ENCODE measurements at places on chromosomes 16 and 17. TPM values are rescaled to one million over a fixed set of nuclear protein-coding genes. Genes with fewer than 3 reads are reported as not detected.

ACTG1 gene
- 342 TPM for total RNA-seq

TOM1L1 gene
- 9.0 TPM for total RNA-seq

FBF1 gene
- 2.8 TPM for total RNA-seq

CCL4 gene
- total RNA-seq: 0.91 TPM

PRAC2 gene
- total RNA-seq: not detected

WDR81 gene
- 9.3 TPM for total RNA-seq

- DNase-seq: no peak
These were observed 62.6 kb downstream of the BANP start for GRCh38 chr16:88013766-88014251.

DNA sequence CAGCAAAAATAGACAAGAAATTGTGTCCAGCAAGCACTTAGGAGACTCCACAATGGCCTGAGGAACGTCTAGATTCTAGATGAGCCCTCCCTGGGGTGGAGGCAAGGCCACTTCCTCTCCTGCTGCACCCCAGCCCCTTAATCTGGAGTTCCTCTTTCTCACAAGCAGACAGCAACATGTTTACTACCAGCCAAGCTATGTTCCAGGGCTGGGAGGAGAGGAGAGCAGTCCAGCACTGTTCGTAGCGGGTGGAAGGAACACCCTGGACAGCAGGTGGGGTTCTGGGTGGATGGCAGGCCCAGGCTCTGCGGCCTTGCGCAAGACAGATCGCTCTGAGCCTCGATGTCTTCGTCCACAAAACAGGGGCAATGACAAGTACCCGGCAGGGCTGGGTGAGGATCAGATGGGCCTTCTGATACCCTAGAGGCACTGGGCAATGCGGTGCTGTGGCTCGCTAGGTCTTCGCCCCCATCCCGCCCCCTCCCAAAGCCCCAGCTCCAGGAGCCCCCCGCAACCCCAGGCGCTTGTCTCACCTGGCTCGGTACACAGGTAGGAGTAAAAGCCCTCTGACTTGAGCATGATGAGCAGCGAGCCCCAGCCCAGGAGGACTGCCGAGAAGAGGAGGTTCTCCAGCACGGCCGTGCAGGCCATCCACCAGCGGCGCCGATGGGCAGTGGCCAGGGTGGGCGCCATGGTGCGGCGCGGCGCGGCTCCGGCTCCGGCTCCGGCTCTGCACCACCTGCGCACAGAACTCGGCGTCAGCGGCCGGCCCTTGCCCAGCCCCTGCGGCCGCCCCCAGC, 1.3 kb downstream of the SLC43A2 start:
- no peak for DNase-seq

DNA sequence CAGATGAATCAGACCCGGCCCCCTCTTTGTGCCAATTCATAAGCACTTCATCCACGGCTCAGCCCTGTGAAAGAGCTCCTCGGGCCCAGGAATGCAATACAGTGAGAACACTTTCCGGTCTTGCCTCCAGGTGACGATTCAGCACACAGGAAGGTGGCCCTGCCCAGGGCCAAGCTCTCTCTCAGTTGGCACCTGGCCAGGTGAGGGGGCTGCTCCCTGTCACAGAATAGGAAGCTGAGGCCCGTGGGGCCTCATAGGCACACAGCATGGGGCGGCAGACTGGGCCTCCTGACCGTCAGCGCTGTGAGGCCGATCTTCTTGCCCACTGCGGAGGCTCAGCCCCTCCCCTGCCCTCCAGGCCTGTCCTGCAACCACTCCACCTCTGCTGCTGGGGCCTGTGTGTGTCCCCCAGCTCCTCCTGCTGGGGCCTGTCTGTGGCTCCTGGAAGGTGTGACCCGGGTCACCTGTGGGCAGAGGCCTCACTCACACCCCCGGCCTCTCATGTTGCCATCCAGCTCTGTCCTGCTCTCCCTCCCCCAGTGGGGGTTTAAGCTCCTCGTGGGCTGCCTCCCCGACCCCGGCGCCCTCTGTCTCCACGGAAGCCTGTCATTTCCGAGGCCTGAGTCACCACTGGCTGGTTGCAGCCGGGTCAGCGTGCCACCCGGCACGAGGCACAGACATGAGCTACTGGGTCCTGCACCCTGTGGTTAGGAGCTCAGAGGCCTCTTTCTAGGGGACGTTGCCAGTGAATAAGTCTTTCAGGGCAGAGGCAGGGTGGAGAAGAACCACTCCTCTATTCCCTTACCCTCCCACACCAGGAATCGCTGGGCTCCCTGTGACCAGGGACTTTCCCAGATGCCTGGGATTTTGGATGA, 114.4 kb downstream of the SEC14L1 start:
- DNase-seq: no peak

GRCh38 chr16:11474617-11475291, 112.0 kb downstream of the LITAF start:
- DNase-seq: no peak

DNA sequence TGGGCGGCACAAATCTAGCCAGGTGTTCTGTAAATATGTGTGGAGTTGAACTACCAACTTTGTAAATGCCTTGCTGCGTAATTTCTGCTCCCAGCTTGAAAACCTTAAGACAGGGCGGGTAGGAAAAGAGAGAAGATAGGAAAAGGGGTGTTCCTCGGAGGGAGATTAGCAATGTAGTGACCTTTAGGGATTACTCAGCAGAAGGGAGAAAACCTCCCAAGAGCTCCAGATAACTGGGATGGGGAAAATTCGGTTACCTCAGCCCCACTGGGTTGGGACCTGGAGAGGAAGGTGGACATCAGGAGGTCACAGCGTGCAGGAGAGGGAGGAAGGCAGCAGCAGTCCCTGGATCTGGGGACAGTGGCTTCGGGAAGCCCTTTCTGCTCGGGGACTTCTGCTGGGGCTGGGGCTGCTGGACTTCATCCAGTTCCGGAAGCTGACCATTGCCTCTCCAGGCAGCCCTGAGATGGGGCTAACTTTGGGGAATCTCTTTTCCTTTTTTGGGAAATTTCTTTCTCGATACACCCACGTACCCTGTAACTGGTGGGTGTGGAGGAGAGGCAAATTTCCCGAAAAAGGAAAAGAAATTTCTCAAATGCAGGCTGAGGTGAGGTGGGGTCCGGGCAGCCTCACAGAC, 39.2 kb downstream of the MPRIP start:
- no peak for DNase-seq

DNA sequence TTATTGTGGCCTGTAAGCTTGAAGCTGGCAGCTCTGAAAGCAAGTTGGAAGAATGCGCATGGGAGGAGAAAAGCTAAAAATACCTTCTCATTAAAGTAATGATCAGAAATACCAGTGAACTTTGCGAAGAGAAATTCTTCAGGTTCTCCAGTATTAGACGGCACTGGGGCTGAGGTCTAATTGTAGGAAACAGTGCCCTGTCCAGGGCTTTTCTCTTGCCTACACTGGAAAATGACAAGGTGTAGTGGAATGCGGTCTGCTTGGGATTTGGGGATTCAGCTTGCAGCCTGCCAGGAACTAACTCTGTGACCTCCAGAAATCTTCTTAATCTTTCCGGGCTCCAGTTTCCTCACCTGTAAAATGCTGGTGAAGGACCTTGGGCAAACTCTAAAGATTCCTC, 53.3 kb upstream of the KCNJ16 start:
- DNase-seq: no peak

DNA sequence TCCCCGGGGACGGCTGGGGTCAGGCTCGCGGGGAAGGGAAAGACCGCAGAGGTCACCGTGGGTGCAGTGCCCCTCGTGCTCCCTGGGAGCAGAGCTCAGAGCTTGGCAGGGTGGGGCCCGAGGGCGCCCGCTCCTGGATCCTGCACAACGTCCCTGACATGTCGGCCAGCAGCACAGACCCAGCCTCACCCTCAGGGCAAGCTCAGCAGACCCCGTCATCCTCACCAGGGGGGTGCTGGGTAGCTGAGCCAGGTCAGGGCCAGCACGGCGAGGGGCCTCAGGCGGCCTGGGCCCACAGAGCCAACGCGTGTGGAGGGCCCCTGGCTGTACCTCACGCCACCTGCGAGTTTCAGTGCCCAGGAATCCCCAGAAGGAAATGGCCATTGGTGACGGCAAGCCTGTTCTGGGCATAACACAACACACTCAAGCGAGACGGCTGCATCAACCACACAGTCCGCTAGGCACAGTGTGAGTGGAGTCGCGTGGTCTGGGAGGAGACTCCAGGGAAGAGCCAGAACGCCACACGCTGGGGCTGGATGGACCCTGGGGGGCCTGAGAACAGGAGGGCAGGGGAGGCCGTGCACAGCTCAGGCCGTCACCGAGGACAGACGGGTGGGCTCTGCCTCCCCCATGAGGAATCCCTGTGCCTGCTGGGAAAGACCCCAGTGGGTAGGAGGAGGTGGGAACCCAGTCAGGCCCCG, 60.3 kb downstream of the ZNF778 start:
- peak; percentile 18 for DNase-seq

GRCh38 chr17:19497624-19498023, 36.0 kb upstream of the SLC47A1 start:
- no peak for DNase-seq

DNA sequence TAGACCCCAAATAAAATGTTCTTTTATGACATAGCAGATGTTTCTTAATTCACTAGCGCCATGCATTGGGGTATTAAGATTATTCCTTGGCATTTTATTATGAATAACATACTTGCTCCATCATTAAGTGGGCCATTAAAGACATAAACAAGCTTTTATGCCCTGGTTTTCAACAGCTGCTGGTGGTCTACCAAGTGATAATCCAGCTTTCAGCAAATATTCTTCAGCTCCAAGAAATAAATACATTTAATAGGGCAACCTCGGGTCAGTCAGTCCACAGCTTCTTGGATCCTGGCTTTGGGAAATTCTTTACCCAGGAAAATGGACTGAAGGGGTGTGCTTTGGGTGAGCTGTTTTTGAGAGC, 217.3 kb upstream of the IRX3 start:
- no peak for DNase-seq

DNA sequence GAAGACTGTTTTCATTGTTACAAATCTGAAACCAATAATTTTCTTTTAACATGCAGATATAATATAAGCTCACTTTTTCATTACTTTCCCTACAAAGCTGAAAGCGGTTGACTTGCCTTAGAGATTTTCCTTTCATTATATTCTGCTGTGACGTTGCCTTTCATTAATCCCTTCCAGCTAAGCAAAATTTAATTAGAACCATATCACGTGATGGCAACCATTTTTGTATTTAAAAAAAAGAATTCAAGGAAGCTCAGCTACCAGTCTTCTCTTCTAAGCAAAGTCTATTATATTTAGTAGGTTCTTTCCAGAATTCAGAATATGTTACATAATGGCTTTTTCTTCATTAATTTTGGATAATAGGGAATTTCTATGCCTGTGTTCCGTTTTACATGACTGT, 186.5 kb downstream of the PRKCA start:
- DNase-seq: no peak

- DNase-seq: no peak
These were observed 982 bp downstream of the DBNDD1 start for GRCh38 chr16:90018297-90018651.

DNA sequence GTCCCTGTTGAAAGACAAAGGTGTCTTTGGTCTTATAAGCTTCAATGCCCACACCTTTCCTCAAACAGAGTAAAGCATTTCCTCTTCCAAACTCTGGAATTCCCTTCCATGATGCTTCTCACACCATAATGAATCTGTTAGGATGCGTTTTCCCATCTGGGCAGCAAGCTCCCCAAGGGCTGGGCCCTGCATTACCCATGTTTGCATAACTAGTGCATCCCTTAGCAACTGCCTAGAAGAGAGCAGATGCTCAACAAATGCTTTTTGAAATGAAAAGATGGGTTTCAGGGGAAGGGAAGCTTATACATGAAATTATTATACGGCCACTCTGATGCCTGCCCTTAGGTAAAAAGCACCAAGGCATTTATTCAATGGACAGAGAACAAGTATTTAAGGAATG, 124.5 kb upstream of the CCL2 start:
- DNase-seq: no peak

GRCh38 chr16:47481698-47482374, 20.7 kb downstream of the PHKB start:
- DNase-seq: no peak

- no peak for DNase-seq
These were observed 10.9 kb downstream of the DYNC1LI2 start for GRCh38 chr16:66740533-66740932.

DNA sequence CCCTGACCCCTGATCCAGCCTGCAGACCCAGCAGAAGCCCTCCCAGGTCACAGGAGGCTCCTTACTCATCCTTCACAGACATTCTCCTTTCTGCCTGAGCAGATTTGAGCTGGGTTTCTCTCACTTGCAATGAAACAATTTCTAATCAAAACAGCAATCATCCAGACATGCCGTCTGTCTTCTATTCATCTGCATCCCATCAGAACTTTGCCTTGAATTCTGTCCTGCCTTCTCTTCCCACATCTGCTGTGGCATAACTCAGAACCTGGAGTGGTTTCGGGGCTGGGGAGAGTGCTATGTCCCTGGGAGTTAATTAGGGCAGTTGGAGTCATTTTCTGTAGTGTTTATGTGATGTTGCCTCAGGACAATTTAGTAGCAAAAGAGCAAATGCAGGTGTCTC, 278.6 kb downstream of the CBLN1 start:
- no peak for DNase-seq

DNA sequence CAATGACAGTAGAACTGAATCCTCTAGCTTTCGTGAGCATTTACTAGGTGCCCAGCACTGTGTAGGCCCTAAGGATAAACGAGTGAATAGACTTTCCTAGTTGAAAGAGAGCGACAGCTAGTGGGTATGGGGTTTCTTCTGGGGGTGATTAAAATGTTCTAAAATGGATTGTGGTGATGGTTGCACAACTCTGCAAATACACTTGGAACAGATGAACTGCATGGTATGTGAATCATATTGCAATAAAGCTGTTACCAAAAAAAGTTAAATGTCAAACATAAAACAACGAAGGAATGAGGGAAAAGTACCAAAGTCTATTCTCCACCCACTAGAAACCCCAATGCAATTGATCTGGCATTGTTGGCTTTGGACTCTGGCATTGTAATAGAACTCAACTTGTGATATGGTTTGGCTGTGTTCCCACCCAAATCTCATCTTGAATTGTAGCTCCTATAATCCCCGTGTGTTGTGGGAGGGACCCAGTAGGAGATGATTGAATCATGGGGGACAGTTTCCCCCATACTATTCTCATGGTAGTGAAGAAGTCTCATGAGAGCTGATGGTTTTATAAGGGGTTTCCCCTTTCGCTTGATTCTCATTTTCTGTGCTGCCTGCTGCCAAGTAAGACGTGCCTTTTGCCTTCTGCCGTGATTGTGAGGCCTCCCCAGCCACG, 70.5 kb downstream of the MARF1 start:
- DNase-seq: no peak

- DNase-seq: peak; percentile 52
These were observed 527 bp downstream of the TRAF4 start for GRCh38 chr17:28744104-28744971.

DNA sequence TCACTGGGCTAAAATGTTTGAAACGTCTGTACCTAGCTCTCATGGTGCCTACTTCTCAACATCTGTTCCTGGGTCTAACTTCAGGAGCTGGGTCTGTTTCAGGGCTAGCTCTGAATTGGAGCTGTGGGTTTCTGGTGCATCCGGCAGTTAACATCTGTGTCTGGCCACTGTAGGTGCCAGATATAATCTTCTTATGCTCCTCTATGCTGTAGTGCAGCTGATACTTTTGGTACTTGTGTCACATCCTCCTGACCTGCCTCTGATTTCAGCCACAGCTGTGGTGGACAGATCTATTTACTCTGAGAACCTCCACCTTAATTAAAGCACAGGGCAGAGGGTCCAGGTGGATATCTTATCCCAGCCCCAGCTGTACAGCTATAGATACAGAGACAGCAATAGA, 496.5 kb upstream of the CDH11 start:
- DNase-seq: no peak

GRCh38 chr16:75653922-75654321, 6.3 kb downstream of the TERF2IP start:
- no peak for DNase-seq

GRCh38 chr17:7626307-7626706, 1.3 kb downstream of the SAT2 start:
- no peak for DNase-seq
